ENCODE measurements at places on chromosomes 3 and 15.

DNA sequence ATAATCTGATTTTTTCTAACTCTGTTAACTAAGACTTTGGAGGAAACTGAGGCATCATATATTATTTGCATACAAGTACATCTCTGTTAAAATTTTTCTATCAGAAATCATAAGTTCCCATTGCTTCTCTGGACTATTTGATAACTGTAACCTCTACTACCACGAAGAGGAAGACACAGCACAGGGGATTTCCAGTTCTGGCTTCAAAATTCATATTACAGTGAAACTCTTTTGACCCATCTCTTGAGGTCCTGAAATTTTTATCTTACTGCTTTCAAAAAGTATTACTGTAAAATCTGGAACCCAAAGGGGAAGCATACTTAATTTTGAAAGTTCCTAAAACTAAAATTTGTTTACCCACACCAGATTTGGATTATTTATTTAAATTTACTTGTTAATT, 4.2 kb downstream of the PLSCR1 start:
- DNase-seq = no peak

DNA sequence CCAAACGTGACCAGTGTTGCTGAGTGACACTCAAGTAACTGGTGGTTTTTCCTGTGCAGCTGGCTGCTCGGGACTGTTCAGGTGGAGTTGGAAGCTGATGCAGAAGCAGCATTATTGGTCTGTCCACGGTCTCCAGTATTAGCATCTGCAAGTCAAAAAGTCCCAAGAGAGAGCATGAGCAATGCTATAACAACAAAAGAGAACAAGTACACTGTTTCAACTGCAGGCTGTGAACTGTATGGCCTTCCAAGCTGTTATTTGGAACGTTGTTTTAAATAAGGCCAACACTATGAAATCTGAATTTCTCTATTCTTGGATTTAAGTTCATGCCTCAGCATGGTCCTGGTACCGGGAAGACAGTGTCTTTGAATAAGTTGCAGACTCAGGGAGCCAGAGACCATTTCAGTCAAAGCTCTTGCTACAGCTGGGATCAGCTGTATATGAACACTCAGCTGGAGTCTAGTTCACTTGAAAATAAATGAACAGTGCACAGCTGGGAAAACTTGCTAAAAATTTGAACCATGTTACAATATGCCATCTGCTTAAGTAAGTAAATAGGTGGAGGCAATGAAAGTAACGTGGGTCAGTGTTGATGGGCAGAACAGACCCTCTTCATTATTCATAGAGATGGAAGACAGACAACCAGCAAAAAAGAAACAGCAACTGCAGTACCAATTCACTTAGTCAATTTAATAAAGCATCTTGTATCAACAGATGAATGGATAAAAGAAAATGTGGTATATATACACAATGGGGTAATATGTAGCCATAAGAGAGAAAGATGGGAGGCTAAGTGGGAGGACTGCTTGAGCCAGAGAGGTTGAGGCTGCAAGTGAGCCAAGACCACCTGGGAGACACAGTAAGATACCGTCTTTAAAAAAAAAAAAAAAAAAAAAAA, 45.1 kb downstream of the NR1I2 start:
- no peak for DNase-seq

DNA sequence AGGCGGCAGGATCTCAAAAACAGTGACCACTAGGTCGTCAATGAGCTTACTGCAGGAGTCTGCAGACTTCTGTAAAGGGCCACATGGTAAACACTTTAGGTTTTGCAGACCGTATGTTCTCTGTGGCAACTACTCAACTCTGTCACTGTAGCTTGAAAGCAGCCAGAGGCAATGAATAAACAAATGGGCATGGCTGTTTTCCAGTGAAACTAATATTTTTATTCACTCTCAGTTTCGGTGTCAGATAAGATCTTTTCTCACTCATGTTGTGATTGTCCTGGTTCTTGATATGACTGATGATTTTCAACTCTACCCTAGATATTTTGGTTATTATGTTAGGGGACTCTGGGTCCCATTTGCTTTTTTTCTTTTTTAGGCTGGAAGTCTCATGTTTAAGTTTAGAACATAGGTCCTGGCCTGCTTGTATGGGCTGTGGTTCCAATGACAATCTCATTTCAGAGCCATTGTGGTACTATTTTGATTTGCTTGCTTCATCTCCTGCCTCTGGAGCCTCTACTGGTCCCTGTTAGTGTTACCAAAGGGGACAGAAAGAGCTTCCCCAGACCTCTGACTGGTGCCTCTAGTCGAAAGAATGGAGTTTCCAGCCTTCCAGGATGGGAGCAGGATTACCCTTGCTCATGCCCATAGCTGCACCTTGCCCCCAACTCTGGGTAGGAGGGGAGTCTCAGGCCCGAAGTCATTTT, 222.0 kb downstream of the STT3B start:
- DNase-seq = no peak

DNA sequence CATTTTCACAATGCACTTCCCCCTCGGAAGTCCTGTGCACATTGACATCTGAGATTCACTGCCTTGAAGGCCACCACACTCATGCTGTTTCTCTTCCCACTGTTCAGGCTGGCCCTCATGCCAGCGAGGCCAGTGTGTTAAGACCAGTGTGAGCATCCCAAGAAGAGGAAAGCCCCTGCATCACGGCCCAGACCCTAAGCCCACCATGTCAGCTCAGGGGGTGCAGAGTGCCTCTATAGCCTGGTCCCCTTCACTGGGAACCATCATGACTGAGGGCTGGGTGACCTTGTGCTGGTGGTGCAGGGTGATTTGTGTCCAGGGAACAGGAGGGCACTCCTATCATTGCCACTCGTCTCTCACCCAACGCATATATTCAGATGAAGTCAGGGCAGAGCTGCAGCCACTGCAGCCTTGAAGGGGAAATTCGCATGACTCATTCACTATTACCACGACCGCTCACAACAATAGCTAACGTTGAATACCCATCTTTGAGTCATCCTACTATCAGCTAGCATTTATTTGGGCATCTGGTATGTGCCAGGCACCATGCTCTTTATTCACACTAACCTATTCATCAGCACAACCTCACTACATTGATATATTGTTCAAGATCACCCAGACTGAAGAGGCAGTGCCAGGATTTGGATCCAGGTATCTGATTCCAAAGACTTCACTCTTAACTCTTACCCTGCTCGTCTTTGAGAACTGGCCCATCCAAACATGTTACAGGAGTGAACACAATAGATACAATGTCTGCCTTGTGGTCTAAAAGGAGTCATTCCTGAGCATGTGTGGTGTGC, 58.8 kb upstream of the SLC6A11 start:
- DNase-seq = peak; percentile 76

DNA sequence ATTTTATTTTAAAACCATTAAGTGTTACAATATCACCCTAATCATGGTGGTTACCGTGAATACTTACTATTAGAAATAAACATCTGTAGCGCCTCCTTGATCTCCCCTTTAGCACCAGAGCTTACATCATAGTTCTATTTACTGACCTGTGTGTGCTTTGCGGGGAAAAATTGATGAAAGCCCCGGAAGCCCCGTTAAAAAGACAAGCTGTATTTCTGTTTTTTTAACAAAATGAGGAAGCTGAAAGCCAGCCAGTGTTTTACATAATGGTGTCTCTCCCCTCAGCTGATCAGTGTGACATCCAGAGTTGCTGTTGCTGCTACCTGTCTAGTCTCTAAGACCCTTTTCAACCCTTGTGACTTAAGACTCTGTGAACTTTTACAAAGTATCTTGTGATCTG, 100.8 kb downstream of the OPA1 start:
- no peak for DNase-seq

Data from kidney tubule cell (primary cell).